Adrenal gland (tissue), 19 donors: ENCODE measurements at places on chromosomes 6 and 20. TPM values are rescaled to one million over a fixed set of nuclear protein-coding genes. Genes with fewer than 3 reads are reported as not detected.
A peak's percentile ranks its signal among the peaks of the same experiment; 100 is the strongest.

STX11 gene
- 18.9 TPM for total RNA-seq

- DNase-seq: no peak
Measured at GRCh38 chr20:53652859-53653517, 59.3 kb upstream of the ZNF217 start.

SPATA25 gene
- 8.8 TPM for total RNA-seq

DNA sequence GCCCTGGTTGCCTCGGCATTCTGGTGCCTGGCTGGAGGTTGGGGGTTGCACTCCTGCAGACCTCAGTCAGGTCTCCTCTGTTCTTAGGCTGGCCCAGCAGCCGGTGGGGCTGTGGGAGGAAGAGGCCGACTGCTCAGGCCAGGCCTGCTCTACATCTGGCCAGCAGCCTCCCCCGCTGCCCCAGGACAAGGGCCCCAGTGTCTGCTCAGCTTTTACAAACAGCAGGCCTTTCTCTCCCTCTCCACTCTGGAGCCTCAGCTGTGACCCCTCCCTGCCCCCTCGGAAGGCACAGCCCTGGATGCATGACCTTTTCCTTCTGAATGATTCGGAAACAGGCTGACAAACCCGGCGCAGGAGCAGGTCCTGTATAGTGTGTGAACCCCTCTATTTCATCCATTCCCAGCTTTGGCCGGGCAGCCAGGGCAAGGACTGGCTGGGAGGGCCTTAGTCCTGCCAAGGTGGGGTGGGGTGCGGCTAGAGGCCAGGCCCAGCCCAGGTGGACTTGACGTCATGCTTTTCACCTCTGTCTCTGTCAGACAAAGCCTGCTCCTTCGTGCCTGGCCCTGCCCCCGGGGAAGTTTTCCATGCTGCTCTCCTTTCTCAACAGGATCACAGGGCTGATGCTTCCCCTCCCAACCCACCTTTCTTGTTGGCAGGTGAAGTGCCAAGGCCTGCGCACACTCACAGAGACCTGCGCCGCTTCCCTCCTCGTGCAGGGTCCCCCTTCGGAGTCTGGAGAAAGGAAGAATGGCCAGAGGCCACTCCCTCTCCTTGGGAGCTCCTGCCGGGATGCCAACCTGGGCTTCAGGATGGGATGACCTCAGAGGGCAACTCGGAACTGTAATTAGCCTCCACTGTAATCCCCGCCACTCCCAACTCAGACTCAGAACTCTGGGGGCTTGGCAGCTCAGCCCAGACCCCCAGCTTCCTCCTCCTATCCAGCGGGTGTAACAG lies 10.1 kb upstream of the ITPR3 start:
- no peak for DNase-seq

SUMO4 gene
- total RNA-seq: 0.70 TPM

GRCh38 chr20:40279390-40279789 lies 409.6 kb downstream of the MAFB start:
- peak; percentile 28 for DNase-seq

DNA sequence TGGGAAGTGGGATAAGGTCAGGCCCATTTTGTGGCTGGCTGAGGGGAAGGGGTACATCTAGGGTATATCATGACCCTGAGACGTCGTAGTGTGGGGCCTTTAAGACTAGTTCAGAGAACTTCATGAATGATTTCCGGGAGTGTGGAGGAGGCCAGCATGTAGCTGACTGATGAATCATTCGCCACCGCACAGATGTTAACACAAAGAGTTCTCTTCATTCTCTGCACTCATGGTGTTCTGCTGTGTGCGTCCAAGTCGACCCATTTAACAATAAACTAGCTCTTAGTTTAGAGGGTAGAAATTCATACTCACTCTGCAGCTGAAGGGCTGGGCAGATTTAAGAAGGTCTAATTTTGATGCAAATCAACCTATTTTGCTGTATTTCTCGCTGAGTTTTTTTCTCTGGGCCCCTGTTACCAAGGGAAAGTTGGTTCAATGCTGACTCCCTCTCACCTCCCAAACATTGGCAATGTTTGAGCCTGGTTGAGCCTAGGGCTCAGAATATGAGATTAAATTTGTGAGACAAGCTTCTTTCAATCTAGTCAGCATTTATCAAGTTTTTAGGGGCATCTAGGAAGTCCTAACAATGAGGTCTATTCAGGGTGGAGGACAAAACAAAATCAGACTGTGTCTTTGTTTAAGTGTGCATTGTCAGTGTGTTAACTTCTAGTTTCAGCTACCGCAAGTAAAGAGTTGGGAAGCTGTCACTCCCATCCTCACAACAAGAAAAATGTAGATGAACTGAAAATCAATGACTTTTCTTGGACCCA lies 106.8 kb upstream of the CBLN4 start:
- no peak for DNase-seq

INSM1 gene
- total RNA-seq: not detected

DNA sequence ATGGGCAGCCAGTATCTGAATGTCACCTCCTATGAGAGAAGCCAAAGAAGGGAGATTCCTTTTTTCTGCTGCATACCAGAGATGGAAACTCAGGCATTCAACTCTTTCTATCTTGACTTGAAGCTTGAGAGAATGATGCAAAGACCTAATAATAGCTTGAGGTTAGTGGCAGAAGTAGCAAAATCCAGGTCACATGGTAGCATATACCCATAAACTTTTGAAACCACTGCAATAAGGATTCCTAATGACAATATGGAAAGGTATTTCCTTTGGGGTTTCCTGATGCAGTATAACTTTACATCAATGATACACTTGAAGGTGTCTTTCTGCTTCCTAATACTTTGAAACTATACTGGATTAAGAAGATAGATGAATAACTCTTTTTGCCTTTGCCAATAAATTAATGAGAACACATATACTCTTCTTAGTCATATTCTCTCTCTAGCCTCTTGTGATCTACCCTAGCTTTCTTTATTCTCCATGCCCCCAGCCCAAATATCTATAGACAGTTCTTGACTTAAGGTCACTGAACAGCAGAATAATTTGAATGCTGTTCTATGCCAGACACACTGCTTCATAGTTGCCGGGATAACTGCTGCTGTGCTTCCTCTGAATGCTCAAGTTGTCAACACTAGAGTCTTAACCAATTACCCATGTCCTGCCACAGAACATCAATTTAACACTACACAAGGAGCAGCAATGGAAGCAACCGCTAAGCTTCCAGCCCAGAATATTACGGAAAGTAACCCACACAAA lies 155.5 kb upstream of the SIM1 start:
- DNase-seq: no peak

BTN1A1 gene
- total RNA-seq: not detected

- DNase-seq: no peak
Measured at GRCh38 chr6:160297310-160297709, 38.7 kb upstream of the SLC22A2 start.

CRYBG1 gene
- 5.1 TPM for total RNA-seq

DNA sequence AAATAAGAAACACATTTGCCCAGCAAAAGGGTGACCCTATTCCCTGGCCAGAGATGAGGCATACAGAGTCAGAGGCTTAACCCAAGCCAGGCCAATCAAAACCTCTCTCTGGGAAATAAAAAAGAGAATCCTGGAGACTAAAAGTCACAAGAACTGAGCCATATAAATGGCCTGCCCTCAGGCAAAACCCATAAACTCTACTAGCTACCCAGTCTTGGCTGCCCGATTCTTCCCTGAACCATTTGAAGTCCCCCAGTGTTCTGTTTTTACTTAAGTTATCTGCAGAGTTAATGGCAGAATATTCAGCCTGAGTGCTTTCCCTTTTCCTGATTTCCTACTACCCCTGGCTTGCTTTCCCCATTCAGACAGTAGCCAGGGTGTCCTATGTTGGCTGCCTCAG lies 13.9 kb downstream of the KCNK15 start:
- no peak for DNase-seq

GRCh38 chr6:163175301-163175700 lies 239.2 kb upstream of the QKI start:
- no peak for DNase-seq

GRCh38 chr20:17510548-17510947 lies 20.6 kb downstream of the BFSP1 start:
- DNase-seq: no peak

- peak; percentile 49 for DNase-seq
Measured at GRCh38 chr20:36384022-36384619, 78.0 kb downstream of the DLGAP4 start.

DNA sequence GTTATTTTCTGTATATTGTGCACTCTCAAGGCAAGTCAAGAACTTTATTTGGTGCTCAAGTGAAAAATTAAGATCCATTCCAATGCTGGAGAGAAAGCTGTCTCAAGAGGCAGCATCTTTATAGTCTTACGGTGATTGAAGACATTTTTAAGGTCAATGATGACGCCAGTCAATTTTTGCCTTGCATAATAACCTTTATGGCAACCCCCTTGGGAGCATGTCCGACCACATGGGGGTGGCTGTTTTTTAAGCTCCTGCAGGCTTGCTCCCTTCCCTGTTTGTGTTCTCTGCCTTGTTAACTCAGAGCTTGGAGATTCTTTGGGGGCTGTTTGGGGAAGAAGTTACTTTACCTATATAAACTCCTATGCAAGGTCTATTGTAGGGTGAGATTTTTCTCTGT lies 109.6 kb upstream of the FERMT1 start:
- DNase-seq: no peak

GRCh38 chr20:44696315-44696714 lies 18.9 kb upstream of the CCN5 start:
- no peak for DNase-seq

DNA sequence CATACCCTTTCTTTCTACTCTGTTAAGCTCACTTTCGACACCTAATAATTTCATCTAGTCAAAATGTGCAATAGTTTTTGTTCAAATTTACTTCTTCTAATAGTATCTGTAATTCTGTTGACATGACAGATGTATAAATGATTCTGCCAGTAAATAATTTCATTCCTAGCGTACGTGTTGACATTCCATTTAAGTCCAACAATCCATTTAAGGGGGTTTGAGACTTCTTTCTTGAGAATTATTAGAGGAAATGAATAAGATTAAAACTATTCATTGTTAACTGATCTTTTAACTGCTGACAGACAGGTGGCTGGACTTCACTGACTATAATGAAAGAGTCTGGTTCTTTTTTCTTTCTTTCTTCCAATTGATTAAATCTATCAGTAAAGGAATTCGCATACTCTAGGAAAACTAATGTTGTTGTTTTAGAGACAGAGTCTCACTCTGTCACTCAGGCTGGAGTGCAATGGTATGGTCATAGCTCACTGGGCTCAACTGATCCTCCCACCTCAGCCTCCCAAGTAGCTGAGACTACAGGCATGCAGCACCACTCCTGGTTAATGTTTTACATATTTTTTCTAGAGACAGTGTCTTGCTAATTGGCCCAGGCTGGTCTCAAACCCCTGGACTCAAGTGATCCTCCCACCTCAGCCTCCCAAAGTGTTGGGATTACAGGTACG lies 55.9 kb downstream of the MAP3K5 start:
- no peak for DNase-seq

DNA sequence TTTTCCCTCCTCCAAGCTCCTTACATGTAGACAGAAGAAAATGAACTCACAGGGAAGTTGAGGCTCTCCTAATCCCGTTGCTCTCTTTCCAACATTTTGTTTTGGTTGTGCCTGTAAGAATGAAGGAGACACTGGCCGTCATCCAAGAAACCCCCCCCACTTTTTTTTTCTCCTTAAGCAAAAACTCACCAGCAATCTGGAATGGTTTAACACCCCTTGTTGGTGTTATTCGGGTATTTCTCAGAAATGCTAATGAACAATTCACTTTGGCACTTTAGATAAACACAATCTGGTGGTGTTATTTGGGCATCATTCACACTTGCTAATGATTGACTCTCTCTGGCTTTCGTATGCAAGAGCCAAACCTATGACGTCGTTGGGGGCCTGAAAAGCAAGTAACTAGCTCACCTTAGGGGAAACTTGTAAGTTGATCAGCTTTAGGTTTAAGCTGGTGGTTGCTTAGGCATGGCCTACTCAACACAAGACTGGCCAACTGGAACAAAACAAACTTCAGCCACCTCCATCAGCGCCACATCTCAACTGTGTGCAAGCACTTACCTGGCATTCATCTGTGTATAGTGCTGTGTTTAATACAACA lies 24.3 kb upstream of the OLIG3 start:
- DNase-seq: no peak

DNA sequence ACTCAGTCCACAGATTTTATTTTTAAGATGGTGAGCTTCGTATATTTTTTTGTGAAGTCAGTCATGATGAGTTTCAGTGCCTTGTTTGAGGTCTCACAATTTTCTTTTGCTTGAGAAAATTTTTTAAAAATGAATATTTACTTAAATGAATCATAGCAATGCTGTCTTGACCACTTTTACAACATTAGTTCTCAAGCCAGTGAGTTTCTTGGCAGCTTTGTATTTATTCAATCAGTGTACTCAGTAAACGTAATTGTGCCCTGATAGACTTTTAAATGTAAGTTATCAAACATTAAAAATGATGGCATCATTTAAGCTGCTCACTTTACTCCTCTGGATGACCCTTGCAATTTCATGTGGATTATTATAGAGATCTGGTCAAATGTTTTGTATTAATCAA lies 261.4 kb downstream of the KHDC1L start:
- DNase-seq: no peak

DNA sequence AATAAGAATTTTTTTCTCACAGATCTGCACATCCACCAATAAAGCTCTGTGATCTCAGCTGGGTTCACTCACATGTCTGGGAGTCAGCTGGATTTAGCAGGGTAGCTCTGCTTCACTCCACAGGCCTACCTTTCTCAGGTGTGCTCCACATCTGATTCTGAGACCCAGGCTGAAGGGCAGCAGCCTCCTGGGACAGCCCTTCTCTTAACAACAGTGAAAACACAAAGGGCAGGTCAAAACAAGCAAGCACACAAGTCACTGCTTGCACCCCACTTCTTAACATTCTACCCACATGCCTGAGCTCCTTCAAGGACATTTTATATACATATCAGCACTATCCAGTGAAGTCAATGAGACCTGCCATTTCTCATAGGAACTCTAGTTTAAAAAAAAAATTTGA lies 96.0 kb upstream of the MAP3K4 start:
- DNase-seq: no peak

GRCh38 chr6:131741688-131742393 lies 31.0 kb upstream of the CTAGE9 start:
- no peak for DNase-seq

GRCh38 chr6:39791850-39792539 lies at the start of gene DAAM2:
DAAM2 (plus strand) TSS chr6:39792376; CDS start chr6:39856303, 63,927 bp downstream.
- peak; percentile 72 for DNase-seq

APOM gene
- total RNA-seq: 4.0 TPM

DNA sequence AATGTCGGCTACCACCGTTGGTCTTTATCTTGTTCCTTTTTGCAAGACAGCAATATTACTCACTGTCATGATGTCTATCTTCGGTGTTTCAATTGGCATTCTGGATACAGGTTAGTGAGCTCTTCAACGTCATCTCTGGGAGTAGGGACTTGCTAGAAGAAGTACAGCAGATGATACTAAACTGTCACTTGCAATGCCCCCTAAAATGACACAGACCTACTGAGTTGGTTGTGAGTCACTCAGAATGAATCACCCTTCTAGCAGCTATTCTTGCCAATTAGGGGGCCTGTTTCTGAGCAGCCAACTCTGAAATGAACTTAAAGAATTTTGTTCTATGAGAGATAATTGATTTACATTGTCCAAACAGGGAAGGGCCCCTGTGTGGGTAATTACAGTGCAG lies 176.5 kb downstream of the SLC16A10 start:
- DNase-seq: peak; percentile 22

- DNase-seq: no peak
Measured at GRCh38 chr6:101614774-101615173, 221.3 kb downstream of the GRIK2 start.
